ENCODE measurements at places on chromosomes 1 and 21.

DNA sequence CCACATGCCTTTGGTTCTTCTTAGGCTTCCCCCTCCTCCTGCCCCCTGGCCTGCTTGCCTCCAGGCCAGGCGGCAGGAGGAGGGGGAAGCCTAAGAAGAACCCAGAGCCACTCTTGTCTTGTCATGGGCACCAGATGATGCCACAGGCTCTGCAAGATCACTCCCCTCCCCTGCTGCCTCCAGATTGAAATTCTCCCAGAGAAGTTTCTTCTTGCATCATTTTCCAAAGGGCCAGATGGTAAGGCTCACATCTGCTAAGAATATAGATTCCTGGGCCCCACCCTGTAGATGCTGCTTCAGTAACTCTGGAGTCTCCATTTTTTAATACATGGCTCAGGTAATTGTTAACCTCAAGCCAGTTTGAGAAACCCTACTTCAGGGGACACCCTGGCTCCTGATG lies 60.8 kb downstream of the FAM163A start:
- DNase-seq, result no peak

DNA sequence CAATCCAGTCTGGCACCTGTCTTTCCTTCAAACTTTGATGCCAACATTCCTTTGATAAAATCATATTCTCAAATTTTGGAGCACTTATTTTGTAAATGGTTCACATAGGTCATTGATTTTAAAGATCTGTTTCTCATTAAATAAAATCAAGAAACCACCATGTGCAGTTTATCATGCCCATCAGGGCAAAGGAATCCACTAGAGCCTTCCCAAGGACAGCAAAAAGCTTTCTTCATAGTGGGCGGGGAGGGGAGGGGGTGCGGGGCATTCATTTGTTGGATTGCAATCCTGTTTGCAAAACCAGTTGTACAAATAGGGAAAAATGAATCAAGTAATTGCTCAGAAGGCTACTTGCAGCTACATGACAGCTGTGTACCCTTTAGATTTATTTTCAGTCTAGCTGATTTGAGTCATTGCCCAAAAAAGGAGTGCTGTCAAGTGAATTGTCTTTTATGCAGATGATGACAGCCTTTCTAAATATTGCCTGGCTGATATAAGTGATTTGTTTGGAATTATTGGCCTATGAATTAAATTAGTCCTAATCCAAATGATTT lies 23.0 kb downstream of the LRRC8B start:
- DNase-seq, result no peak

DNA sequence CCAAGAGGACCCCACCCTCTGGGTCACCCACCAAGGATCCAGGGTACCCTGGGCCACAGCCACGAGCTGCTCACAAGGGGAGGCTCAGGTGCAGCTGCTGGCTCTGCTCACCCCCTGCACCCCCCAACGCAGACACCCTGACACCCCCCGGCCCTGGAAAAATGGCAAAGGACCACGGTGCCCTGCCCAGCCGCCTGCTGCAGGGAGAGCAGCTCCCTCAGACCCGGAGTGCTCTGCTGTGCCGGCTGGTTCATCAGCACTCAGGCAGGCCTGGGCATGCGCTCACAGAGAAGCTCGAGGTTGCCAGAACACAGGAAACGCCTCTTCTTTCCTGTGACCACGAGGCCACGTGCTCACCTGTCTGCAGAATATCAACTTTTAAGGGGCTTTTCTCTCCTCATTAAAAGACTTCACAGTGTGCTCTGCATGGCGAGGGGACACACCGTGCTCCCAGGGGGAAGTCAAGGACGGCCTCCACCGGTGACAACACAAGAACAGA lies 4.3 kb upstream of the C1QTNF12 start:
- no peak for DNase-seq

DNA sequence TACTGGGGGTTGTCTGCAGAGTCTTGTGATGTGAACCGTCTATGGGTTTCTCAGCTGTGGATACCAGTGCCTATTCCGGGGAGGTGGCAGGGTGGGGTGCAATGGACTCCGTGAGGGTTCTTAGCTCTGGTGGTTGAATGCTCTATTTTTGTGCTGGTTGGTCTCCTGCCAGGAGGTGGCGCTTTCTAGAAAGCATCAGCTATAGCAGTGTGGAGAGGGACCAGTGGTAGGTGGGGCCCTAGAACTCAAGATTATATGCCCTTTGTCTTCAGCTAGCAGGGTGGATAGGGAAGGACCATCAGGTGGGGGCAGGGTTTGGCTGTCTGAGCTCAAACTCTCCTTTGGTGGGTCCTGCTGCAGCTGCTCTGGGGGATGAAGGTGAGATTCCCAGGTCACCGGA lies 127.3 kb upstream of the PLD5 start:
- DNase-seq, result no peak

DNA sequence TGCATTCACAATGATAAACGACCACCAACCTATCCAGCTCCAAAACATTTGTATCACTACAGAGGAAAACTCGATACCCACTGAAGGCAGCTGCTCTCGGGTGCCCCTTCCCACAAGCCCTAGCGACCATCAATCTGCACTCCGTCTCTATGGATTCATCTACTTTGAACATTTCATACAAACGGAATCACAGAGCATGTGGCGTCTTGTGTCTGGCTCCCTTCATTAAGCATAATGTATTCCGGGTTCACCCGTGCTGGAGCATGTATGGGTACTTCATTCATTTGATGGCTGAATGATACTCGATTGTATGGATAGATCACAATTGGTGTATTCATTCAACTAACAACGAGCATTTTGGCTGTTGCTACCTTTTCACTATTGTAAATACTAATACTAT lies 340.2 kb downstream of the SMYD3 start:
- no peak for DNase-seq

DNA sequence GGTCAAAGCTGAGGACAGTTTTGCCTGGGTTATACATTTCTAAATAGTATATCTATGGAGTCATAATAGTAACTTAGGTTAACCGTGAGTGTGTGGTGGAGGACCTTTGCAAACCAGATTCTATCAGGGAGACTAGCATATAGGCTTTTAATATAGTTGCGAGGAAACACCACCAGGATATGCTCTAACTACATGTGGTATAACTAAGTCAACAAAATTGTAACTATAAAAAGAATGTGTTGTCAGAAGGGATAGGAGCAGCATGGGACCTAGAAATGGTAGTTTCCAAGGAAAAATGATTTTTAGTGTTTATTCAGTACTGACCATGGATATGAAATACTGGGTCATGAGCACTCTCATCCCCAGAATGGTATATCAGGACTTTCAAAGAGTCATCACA lies 338.1 kb downstream of the TGFB2 start:
- DNase-seq, result no peak

GRCh38 chr1:180264595-180264994 lies 34.5 kb downstream of the LHX4 start:
- DNase-seq, result no peak

GRCh38 chr1:3864884-3865283 lies 7.6 kb downstream of the DFFB start:
- DNase-seq, result no peak

GRCh38 chr1:1539310-1540089 lies 924 bp downstream of the TMEM240 start:
- DNase-seq, result no peak

DNA sequence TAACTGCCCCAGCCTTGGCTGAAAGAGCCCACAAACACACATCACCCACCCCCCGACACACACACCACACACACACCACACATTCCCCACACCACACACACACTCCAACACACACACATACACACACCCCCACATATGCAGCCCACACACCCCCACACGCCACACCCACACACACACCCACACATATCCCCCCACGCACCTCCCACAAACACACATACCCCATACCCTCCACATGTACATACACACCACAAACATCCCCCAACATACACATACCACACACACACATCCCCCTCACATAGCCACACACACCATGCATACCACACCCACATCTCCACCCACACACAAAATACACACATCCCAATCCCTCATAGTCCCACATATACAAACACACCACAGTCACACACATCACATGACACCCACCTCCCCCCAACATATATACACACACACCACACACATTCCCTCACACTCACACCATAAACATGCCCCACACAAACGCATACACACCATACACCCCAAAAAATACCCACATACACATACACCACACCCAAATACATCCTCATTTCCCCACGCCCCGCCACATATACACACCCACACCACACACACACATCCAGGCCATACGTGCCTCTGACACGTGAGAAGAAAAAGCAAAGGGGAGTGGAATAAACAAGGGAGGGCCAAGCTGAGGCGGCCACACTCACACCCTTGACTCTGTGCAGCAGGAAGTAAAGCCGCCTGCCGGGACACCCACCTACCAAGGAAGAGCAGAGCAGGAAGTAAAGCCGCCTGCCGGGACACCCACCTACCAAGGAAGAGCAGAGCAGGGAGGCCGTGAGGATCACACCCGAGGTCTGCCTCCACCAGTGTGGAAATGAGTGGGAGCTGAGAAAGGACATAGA lies 53.7 kb downstream of the HSF2BP start:
- DNase-seq, result no peak

DNA sequence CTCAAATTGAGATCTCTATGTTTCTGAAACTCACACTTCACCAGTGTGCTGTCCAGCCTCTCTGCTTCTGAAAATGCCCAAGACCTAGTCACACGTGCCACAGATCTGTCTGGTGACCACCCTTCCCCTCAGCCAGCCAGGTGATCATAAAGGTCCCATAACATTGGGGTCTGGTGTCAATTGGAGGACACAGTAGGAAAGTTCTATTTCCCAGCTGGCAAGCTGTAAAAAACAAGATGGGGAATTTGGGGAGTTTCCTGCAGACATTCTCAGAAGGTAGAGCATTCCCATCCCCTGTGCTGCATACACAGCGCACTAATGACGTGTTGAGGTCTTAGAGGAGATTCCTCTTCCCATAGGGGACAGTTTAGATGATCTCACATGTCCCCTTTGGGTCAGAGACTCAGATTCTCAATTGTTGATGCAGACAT lies 50.1 kb downstream of the RPS6KA1 start:
- DNase-seq, result peak; percentile 59

- no peak for DNase-seq
Observed at GRCh38 chr1:29496701-29497100, 260.4 kb downstream of the PTPRU start.

GRCh38 chr1:19780267-19780877 lies 19.3 kb downstream of the TMCO4 start:
- no peak for DNase-seq

DNA sequence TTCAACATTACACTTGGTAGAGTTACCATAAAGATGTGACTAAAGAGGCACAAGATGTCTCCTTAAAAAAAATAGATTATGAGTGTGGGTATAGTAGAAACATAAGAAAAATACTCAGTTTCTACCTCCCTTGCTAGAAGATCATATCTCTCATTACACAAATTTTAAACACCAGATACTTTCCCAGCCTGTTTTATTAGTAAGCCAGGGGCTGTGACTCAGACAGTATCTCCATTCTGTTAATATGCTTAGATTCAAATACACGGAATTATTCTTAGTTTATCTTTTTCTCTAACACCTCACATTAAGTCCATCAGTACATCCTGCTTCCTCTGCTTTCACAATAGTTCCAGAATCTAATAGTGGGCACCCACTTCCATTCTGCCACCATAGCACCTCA lies 561.8 kb upstream of the ADAMTS5 start:
- no peak for DNase-seq

DNA sequence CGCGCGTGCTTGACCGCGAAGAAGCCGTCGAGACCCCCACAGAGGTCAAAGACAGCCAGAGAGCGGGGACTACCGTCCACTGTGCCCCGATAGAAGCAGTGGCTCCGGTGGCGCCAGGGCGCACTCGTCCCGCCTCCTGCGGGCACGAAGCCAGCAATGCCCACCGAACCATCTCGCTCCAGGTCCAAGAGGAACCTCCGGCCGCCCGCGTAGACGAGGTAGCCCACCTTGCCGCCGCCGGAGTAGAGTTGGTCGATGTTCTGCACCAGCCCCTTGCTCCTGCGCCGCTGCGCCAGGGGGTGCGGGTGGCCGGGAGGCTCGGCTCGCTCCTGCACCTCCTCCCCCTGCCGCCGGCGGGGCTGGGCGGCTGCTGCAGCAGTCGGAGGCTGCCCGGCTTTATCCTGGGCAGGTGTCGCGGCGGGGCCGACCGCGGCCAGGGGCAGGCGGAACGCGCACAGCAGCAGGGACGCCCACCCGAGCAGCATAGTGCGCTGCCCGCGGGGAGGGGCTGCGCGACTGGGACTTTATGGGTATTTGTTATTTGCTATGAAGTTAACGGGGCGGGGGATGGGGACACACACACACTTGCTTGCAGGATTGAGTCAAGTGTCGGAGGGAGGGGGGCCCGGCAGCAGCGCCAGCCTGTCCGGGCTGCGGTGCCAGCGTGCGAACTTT lies 844 bp downstream of the ADAMTS5 start:
- no peak for DNase-seq

- DNase-seq, result no peak
Observed at GRCh38 chr1:74729741-74730478, 2.9 kb downstream of the CRYZ start.

- no peak for DNase-seq
Observed at GRCh38 chr21:31555741-31556191, 103.7 kb upstream of the SOD1 start.

DNA sequence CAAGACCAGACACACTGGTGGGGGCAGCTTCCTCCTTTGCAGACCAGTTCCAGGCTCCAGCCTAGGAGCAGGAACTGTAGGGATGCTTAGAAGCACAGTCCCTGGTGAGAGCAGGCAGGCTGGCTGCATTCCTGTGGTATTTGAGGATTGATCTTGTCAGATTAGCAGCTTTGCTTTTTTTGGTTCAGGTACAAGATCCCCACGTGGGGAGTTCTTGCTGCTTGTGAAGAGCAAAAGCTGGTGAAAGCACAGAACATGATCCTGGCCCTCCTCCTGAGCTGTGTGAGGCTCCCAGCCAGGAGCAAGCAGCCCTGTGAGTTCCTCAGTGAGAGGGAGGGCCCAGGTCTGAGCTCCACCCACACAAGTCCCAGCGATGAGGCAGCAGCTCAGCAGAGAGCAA lies 75.3 kb upstream of the ARTN start:
- DNase-seq, result no peak

GRCh38 chr1:165463978-165464377 lies 19.1 kb upstream of the RXRG start:
- no peak for DNase-seq

DNA sequence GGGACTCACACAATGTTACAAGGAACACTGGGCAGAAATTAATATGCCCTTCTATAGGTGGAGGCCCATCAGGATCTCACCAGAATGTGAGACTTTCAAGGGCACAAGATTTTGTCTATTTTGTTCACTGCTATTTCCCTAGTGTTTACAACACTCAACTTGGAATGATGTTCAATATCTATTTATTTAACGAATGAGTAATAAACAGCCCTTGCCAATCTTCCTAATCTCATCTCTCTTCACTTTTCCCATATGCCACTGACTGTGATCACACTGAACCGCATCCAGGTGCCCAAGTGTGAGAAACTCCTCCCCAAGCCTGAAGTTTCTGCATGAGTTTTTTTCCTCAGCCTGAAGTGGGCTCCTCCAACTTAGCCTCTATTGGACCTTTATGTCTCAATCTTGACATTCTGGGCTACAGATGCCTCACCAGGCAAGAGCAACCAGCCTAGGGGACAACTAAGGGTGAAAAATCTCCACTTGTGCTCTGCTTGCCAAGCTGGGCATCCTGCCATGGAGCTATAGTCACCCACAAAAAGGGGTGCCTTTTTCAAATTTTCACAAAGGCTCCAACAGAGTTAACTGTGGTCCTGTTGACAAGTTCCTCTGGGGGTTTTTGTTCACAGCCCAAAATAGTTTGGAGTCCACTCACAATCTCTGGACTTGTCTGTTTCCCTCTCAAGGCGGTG lies 105.6 kb downstream of the PLPP3 start:
- DNase-seq, result no peak

GRCh38 chr1:225890346-225891228 lies 1.6 kb upstream of the LEFTY1 start:
- no peak for DNase-seq

All from natural killer cell treated with Interleukin-12 subunit alpha and Interleukin-12 subunit beta and Interleukin-15 and Interleukin-18, amount 100 ng/mL, for 72 hours (primary cell).